Activated CD8-positive, alpha-beta memory T cell treated with anti-CD3 and anti-CD28 coated beads, Interleukin-2, amount 50 U/mL, for 4 hours (primary cell): ENCODE measurements at places on chromosomes 1 and 21.

DNA sequence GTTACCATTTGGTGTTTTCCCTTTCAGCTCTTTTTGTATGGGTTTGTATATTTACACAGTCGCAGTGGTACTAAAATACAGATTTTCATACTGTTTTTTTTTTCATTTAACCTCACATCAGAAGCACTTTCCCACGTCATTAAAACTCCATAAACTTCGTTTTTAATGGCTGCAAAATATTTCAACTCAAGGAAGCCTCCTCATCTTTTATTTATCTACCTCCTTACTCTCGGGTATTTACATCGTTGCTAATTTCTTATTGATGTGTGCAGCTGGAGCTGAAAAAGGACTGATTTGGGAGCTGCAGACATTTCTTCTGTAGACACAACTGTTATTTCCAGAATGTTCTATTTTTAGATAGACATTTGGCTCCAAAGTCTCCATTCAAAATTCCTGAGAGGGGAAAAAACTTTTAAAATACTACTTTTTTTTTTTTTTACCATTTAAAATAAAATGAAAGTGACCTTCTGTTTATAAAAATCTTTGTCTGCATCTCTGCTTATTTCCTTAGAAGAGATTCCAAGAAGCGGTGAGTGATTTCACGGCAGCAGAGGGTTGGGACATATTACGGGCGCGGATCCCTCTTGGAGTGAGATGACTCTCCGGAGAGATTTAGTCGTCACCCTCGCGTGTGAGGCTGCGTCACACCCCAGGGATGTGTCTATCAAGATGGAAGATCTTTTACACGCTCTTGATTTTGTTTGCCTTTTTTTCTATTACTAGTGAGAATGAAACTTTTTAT lies 10.1 kb downstream of the RUNX3 start:
- DNase-seq = no peak

DNA sequence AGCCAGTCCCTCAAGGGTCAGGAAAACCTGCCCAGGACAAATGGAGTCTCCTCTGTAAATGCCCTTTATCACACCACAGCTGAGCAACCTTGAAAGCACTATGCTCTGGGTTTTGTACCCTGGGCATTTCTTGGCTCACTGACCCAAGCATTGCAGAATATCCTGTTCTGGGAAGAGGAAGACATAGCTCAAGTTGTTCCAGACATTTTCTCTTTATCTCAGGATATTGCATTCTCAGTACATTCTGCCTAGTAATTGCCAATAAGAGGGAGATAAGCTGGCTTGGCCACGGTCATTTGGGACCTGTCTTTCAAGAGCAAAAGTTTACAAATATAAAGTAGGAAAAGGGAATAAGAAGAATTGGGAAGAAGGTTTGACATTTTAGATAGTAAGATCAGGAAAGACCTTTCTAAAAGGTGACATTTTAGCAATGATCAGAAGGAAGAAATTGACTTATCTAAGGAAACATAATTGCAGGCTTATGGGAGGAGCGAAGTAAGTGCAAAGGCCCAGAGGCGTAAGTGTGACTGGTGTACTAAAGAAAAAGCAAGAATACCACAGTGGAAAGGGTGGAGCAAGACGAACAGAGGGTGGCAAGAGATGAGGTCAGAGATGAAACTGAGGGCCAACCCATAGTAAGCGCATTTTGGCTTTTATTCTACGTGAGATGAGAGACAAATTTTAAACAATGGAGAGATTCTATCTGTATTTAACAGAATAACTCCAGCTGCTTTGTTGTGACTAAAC lies 394.0 kb upstream of the CXADR start:
- no peak for DNase-seq

GRCh38 chr1:201506557-201507359 lies at the start of gene CSRP1:
TSS of gene CSRP1 (minus strand) at chr1:201507123. CDS start at chr1:201496303, 10,820 bp downstream.
- DNase-seq = peak; percentile 82

DNA sequence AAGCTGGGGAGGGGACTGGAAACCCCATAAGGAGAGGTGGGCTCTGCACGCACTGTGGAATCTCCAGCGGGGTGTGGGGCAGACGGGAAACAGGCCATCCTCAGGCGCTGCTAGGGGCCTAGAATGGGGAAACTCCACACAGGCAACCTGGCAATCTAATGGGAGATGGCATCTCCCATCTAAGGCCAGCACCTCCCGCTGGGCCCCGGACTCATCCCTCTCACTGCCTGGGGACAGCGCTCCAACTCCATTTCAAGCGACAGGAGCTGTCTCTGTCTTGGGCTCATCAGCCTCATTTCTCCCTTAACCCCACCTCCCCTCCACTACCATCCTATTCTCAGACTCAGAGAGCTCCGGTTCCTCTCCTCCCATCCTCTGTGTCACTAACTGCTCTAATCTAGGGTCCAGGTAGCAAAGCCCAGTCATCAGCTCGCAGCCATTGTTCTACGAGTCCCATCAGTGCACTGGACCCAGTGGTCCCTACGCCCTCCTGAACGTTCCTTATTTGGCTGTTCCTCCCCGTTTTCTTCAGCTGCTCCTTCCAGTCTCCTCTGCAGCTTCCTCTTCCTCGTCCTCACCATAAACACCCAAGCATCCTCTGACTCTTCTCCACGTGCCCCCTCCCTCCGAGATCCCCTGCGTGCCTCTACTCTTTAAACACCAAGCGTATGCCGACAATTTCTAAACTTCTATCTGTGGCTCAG lies 93.4 kb upstream of the CASZ1 start:
- no peak for DNase-seq

DNA sequence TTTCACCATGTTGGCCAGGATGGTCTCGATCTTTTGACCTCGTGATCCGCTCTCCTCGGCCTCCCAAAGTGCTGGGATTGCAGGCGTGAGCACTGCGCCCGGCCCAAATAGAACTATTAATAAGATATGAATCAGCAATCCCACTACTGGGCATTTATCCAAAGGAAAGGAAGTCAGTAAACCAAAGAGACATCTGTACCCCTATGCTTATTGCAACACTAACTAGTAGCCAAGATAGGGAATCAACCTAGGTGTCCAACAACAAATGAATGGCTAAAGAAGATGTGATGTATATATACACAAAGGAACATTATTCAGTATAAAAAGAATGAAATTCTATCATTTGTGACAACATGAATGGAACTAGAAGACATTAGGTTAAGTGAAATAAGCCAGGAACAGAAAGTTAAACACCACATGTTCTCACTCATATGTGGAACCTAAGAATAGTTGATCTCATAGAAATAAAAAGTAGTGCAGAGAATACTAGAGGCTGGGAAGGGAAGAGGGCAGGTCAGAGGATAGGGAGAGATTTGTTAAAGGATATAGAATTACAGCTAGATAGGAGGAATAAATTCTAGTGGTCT lies 48.8 kb downstream of the XPR1 start:
- DNase-seq = no peak

- peak; percentile 28 for DNase-seq
Observed at GRCh38 chr1:172533513-172534151, 682 bp downstream of the SUCO start.

- peak; percentile 89 for DNase-seq
Observed at GRCh38 chr1:3491291-3492246, 37.1 kb downstream of the ARHGEF16 start.

DNA sequence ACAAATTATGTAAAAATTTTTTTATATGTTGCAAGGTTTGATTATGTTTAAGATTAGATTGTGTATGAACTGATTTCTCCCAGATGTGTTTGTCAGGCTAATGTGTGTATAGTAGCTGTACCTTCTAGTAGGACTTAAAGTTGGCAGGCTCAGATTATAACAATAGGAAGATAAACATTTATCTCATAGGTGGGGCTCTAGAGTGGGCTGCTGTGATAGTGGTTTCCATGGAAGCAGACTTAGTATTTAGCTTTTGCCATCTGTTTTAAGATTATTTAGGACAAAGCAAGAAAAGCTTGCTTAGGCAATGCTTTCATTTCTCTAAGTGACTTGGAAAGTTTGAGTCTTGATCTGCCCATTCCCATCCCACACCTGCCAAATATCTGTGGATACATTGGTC lies 187.7 kb upstream of the CACYBP start:
- DNase-seq = no peak
